ENCODE measurements at places on chromosomes 6 and 20.

DNA sequence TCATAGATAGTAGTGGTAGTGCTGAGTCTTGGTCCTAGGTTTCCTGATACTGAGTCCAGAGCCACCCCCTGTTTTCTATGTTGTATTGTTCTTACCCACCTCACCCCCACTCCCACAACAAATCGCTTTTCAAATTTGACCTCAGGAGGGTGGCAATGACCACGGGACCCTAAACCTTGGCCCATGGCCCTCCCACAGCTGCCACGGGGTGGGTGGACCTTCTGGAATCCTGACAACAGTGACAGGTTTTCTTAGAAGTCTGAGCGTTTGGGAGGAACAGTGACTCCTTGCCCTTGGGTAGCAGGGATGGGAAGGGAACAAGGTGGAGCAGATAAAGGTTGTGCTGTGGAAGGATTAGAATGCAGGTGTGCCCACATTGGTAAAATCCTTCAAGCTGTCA lies 36.9 kb downstream of the TGM3 start:
- DNase-seq, result no peak

- no peak for DNase-seq
These were observed 17.6 kb downstream of the ZNFX1 start for GRCh38 chr20:49260218-49260617.

DNA sequence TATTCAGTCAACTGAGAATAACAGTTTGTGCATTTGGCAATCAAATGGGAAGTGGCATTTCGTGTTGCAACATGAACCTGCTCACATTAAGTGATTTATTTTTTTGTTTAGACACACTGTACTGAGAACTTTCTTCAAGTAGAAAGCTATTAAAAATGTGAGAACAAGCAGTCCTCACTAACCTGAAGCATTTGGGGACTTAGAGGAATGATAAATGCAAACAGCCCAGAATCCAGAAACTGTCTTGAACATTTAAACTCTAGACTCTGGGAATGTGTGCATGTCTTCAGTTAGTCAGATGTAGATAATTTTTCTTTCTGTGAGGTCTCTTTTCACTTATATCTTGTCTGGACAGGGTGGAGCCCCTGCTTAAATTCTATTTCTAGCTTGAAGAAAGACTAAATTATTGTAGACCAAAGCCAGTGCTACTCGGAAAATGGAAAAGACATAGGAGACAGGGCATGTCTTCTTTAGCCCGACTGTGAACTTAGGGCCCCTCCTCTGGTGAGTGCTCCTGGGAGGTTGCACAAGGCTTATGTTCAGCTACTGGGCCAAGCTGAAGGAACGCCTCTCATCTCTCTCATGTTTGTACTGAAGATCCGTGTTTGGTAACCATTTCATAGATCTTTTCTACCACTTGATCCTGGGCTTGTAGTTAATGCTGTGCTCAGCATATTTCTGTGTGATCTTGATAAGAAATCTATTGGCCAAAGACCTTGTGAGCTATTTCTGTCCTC lies 70.1 kb downstream of the SLX4IP start:
- peak; percentile 74 for DNase-seq

DNA sequence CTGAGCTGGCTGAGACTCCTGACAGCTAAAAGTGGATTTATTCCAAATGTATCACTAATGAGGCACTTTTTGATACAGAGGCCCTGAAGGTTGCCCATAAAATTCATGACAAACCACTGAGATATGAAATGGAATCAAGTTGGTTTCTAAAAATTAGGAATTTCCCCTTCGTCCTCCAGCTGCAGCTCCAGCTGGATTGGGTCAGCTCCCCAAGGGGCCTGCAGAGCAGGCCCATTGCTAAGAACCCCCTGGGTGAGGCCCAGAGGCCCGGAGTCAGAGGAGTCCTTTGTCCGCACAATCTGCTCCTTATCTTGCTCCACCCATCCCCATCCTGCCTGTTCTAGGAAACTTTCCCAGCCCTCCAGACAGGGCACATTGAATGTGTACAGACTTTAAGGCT lies 163.5 kb upstream of the TOP1 start:
- no peak for DNase-seq

DNA sequence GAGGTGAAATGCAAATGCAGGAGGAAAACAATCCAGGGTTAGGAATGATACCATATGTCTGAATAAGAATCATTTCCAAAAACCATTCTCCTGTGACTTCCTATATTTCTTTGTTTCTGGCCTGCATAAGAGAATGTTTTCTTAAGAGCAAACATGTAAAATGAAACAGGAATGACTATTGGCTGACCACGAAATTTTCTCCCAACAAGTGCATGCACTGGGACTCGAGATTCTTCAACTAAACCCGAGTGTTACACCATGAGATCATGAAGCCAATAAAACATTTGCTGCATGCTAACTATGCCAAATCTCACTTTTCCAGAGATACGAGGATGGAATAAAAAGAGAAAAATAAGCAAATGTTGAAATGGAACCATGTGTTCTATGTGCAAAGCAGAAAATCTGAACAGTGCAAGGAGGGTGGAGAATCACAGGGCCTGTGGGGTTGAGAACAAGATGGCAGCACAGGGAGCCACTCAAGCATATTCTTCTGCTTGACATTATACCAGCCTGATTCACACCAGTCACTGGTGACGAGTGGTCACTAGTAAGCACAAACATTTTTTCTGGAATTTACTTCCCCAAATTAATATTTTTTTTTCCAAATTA lies 212.2 kb upstream of the FOXA2 start:
- no peak for DNase-seq

GRCh38 chr6:81148751-81149150 lies 603.7 kb downstream of the TENT5A start:
- DNase-seq, result no peak
